ENCODE measurements at places on chromosomes 3 and 15.
A peak's percentile ranks its signal among the peaks of the same experiment; 100 is the strongest.

- DNase-seq = no peak
These were observed 82.9 kb downstream of the RAP2B start for GRCh38 chr3:153244961-153245360.

DNA sequence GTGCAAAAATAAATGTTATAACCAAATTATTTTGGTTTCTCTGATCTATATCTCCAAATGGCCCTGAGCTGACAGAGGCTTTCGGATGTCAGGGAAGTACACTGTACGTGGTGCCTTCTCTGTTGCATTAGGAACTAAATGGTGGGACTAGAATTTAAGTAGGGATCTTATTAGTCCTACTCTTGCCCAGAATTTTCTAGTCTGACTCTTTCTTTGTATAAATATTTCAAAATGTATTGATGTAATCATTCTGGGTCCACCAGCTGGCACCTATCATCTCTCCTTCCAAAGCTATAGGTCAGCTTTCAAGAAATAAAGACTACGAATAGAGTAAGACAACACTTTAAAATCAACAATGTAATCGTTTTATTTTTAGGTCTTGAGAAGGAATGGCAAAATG, 22.3 kb upstream of the MLF1 start:
- no peak for DNase-seq

GRCh38 chr15:35602836-35603235, 56.9 kb upstream of the DPH6 start:
- no peak for DNase-seq

- DNase-seq = no peak
These were observed 73.3 kb downstream of the SYNPR start for GRCh38 chr3:63351159-63352007.

GRCh38 chr3:7166460-7166859, 305.5 kb downstream of the GRM7 start:
- no peak for DNase-seq

DNA sequence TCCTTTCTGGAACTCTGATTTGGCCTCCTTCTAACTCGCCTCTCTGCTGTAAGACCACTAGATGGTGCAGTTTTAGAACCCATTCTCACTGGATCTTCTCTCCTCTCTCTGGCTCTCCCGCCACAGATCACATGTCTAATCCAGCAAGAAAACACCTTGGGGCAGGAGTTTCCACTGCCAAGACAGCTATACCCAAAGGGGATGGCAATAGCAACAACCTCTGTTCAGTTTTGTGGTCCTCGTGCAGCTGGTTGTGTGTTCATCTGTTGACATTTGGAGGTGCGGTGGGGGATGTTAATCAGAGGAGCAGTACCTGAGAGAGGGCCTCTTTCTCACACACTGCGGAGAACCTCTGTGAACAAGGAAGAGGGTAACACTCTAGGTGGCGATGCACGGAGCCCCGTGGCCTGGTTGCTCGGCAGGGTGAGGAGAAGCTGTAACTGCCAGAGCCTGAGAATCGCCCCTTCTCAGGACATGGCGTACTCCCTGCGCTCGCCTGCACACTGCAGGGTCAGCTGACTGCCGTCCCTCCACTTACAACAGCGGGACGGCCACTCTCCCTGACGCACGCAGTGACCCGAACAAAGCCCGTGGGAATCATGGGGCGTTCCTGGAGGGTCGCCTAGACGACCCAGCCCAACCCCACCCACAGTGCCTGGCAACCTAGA, at the start of gene TEX55:
TEX55 (plus strand) TSS at position 666 of the 668 bp plus-strand sequence. CDS start 25 bp downstream, outside the sequence.
- peak; percentile 59 for DNase-seq

DNA sequence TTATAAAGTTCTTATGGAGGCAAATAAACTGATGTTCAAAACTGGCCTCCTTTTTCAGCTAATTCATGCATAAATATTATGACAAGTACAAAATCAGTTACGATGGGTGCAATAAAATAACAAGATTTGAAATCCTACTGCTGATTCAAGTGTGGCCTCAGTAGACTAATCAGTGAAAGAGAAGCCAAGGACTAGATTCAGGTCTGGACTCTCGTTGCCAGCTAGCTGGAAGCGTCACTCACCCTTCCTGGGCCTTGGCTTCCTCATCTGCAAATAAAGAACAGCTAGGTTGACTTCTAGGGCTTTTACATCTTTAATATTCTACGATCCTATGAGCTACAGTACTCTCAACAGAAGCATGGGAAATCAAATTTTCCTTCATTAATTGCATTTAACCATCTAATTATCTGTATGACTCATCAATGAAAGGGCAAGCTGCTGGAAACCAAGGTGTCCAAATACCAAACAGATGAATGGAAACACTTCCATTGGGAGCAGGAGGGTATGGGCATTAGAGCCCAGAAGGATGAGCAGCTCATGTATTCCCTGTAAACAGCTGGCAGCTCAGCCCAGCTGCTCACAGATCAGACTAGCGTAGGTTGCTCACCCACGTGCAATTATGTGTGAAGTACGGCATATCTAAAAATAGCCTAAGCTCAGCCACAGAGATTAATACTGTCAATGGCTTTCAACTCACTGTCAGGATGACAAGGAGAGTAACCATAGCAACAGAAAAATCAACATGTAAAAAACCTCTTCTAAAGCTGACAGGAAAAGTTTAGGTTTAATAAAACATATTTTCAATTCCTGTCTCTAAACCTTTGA, 294.8 kb downstream of the PLCL2 start:
- DNase-seq = no peak

GRCh38 chr15:41079717-41080116, 36.4 kb downstream of the INO80 start:
- no peak for DNase-seq

- peak; percentile 30 for DNase-seq
These were observed 78.7 kb upstream of the GCNT3 start for GRCh38 chr15:59532770-59533379.

Measured in COR-L47 (cell line).